Stimulated activated CD4-positive, alpha-beta T cell treated with anti-CD3 and anti-CD28 coated beads, TNF-alpha, amount 100 ng/mL, for 4 hours (primary cell): ENCODE measurements at places on chromosomes 7 and 10.

DNA sequence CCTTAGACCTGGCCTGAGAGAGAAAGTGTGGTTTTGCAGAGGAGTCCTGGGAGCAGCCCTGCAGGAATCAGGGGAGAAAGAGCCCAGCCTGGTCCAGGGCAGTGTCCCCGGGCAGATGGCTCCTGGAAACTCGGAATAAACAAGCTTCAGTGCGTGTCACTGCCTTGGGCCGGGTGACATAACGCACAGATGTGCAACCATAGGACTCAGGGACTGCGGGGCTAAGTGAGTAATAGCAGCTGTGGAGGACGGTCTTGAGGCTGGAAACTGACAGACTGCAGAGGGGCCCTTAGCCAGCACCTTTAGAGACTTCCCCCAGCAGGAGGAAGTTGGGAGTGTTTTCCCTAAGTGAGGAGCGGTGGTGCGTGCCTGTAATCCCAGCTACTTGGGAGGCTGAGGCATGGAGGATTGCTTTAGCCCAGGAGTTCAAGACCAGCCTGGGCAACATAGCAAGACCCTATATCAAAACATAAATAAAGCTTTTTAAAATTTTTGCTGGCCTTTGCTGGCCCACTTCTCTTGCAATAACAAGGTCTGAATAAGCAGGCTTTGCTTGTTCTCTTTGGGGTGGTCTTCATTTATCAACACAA is 5.3 kb upstream of the CLIP2 start:
- DNase-seq, result no peak

GRCh38 chr7:10022480-10022879 is 951.2 kb upstream of the PHF14 start:
- DNase-seq, result no peak

- DNase-seq, result no peak
These were observed 16.5 kb downstream of the RGR start for GRCh38 chr10:84261236-84261915.

DNA sequence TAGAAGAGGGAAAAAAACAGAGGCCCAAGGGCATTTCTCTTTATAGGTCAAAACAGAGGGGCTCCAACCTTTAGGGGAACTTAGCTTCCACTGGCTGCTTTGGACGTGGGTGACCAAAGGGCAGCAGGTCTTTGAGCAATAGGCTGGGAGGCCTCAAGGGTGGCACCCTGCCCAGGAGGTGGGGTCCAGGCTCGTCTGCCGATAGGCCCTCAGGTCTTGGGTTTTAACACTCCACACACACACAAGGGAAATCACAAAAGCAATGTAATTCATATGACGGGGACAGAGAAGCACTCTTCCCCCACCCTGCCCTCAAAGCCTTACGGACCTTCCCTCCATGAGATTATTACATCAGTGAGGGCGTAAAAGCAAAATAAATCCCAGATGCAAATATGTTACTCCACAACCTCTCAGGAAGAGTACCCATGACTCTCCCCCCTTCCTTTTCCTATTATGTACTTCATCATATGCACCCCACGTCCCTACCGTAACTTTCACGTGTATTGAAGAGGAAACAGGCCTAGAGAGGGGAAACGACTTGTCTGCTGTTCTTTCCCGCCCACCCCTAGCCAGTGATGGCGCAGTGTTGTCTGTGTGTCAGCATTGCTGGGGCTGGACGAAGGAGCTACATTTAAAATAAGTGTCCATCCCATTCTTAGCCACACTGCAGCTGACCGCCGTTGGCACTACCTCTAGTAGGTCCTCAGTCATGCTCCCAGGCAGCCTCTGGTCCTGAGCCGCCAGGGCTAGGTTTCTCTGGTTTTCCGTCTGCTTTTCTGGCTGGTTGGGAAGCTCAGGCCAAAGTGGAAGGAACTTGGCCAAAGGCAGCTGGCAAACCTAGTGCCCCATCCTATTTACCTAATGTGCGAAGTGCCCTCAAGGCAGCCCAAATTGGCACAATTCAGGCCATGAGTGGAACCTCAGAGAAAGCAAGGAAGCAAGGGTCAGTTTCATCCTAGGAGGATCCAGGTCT is 2.1 kb downstream of the PCBD1 start:
- DNase-seq, result no peak

- DNase-seq, result no peak
These were observed 65.7 kb upstream of the NOBOX start for GRCh38 chr7:144468990-144469732.

GRCh38 chr10:62626817-62627216 is 177.7 kb upstream of the ADO start:
- DNase-seq, result no peak

DNA sequence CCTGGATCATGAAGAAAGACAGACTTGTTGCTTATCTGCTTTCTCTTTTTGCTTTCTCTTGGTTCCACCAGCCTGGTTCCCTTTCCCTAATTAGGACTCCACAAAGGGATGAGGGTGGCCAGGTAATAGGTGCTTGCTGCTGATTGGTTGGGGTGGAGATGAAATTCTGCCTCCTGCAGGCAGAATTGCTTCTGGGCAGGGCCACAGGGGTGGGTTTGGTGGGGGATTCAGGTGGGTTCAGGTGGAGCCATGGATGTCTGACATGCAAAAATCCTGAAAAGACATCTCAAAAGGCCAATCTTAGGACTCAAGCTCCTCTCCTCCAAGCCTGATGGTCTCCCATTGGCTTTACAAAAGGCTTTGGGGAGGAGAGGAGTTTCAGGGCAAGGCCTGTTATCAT is 25.4 kb upstream of the ACHE start:
- no peak for DNase-seq

- no peak for DNase-seq
These were observed 26.6 kb downstream of the SEMA3D start for GRCh38 chr7:85160223-85160622.

DNA sequence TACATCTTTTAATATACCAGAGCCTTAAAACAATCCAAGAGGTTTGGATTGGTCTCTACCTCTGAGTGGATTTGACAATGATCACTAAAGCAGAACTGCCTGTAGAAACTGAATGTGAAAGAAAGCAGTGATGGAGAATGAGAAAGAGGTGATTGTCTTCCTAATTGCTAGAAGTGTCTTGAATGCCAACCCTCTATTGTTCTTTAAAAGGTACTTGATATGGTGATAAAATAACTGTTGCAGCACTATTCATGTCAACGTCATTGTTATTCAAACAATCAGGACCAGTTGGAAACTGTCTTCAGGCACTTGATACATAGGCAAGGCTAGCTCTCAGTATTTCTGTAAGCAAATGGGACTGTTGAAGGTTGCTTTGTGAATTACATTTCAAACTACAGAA is 47.9 kb upstream of the ITPRID1 start:
- no peak for DNase-seq

- DNase-seq, result no peak
These were observed 88.4 kb downstream of the TACC2 start for GRCh38 chr10:122077311-122077875.

DNA sequence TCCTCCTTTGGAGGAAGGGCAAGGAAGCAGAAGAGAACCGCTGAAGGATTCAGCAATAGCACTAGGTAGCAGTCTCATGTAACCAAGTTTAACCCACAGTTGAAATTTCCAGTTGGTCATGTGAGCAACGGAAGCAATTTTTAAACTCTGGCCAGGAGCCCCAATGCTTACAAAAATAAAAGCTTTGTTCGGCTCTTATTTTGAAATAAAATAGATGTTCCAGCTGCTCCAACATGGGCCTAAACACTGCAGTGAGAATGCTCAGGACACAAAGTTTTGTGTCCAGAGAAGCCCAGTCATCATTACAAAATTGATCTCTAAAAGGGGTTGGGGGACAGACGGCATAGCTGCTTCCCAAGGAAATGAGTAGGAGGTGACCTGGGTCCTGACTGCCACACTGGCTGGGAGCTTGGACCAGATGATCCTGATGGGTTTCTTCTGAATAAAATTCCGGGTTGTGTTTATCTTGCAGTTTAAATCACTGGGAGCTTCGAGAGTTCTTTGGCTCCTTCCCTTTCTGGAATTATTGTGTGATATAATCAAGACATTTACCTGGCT is 452 bp upstream of the TMEM140 start:
- no peak for DNase-seq

- no peak for DNase-seq
These were observed at the start of gene SHH for GRCh38 chr7:155811895-155812761. TSS of gene SHH (minus strand) at chr7:155812463. CDS start at chr7:155812122, 341 bp downstream.

GRCh38 chr7:82616059-82616728 is 172.6 kb upstream of the CACNA2D1 start:
- DNase-seq, result no peak

GRCh38 chr10:96261930-96262329 is 9.4 kb downstream of the BLNK start:
- no peak for DNase-seq

DNA sequence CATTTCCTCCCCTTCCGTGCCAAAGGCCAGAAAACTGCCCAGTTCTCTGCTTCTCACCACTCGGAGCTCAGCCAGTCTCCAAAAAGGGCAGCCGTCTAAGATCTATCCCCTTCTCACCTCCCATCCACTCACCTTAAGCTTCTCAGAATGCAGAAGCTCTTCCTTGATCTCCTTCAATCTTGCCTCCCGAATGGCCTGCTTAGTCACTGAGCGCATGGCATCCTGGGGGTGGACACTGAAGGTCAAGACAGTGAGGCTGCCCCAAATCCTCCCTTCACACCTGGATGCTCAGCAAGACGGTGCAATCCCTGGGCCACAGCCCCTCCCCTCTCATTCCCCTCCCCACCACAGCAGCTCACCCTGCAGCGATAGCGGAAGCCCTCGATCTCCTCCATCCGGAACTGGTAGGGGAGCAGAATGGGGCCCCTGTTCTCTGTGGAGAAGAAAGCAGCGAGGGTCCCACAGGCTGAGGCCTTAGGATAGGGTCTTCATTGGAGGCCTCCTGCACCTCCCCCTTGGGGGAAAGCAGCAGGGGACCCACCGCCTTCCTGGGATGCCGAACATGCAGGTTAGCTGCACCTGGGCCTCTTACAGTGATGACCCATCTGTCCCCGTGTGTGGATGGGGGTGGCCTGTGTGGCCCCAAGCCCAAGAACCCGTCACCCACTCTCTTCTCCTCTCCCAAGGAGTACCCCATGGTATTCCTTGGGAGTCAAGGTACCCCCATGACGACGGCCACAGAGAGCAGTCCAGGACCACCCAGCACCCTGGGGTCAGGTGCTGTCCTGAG is 4.7 kb downstream of the DDX56 start:
- no peak for DNase-seq

DNA sequence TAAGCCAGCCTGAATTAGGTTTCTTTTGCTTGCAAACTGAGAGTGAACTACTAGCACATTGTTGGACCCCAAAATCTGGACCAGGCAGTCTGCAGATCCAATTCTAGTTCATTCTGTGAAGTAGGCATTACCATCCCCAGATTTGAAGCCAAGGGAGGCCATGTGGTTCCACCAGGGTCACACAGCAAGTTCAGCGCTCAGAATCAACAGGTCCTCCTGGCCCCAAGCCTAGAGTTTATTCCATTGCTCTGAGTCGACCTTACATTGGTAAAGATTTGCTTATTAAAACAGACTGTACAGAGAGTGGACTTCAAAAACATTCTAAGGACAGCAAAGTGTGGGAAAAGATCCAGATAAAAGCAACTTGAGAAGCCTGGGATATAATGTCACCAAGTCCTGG is 50.9 kb downstream of the AFAP1L2 start:
- no peak for DNase-seq

- DNase-seq, result no peak
These were observed 182.9 kb downstream of the BMPER start for GRCh38 chr7:34087892-34088891.

DNA sequence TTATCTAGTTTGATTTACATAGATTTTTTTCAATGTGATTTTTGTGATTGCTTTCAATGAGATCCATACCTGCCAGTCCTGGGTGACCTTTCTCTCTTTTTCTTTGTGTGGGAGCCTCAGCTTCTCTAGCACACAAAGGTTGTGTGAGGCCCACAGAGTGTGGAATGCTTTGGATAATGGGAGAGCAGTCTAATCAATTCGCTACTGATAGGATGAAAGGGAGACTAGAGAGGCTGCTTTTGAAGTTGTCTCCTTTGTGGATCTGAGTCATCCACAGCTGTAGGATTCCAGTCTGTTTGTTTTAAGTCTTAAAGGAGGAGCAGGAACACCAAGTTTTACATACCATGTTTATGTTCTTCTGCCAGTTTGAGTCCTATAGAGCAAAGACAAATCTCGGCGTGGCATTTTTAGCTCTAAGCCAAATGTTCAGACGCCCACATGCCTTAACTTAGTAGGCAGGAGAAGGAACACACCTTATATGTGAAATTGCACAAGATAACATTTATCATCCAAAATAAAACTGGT is 330.0 kb downstream of the ARL4A start:
- no peak for DNase-seq

DNA sequence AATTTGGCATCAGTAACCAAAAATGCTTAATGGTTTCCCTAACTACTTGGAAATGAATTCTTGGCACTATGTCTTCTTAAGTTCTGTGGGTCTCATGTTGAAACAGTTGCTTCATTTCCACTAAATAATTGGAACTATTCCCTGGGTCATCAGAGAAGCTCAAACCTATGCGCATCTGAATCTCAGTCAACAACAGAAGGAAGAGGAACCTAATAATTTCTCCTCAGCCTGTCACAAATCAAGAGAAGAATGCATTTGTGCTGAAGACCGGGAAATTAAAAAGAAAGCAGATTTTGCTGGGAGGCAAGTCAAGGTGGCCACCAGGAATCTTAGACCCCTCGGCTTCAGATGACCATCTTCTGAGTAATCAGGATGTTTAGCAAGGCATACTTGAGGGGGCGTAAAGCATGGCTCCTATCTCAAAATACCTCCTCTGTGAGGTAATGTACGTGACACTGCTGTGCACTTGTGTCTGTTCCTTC is 41.4 kb downstream of the TOMM7 start:
- no peak for DNase-seq

GRCh38 chr7:21367081-21367480 is 60.8 kb upstream of the SP4 start:
- no peak for DNase-seq

GRCh38 chr7:51428217-51428887 is 111.7 kb upstream of the COBL start:
- DNase-seq, result no peak

DNA sequence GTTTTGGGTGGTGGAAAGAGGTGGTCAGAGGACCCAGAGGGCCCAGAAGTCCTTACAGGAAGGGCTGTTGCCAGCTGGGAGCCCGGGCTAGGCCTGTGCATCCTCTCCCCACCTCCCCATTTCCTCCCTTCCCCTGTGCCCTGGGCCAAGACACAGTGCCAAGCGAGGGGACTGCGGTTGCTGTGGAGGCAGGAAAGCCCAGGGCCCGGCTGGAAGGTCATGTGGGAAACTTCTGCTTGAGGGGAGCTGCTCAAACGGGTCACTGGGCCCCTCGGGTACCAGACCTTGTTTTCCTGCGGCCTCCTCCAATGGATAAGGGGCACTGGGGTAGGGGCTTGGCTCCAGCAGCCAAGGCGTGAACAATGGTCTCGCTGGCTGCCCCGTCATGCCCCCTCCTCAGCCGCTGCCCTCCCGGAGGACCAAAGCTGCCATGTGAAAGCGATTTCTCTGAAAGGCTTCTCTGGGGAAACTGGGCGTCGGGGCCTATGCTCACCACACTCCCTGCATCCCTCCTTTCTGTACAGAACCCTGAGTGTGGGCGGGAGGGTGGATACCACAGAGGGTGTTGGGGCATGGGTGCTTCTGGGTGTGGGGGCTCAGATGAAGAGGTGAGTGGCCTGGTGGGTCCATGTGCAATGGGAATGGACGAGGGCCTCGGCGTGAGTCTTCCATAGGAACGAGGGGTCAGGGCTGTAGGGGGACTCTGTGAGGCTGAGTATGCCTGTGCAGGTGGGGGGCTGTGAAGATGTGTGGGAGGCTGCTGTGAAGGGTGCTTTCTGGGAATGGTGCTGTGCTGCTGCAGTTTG is 135.3 kb downstream of the PTPN20 start:
- no peak for DNase-seq

GRCh38 chr10:130179640-130180039 is 43.4 kb downstream of the GLRX3 start:
- DNase-seq, result no peak

- no peak for DNase-seq
These were observed 926.2 kb downstream of the KCNMA1 start for GRCh38 chr10:76711222-76711997.
